Caco-2 (cell line): ENCODE measurements at places on chromosomes 1 and 21. TPM values are rescaled to one million over a fixed set of nuclear protein-coding genes. Genes with fewer than 3 reads are reported as not detected.

The CFAP74 gene
- not detected in 2 replicates for total RNA-seq

The TRAF3IP3 gene
- not detected in 2 replicates for total RNA-seq

The KCNJ10 gene
- 0.58 and 0.68 TPM in 2 replicates for total RNA-seq

The RBP7 gene
- 10.3 and 11.7 TPM in 2 replicates for total RNA-seq

The CA6 gene
- not detected in 2 replicates for total RNA-seq

The GBP1 gene
- 0.36 and 0.51 TPM in 2 replicates for total RNA-seq

The FCER1A gene
- total RNA-seq, result not detected in 2 replicates

The A3GALT2 gene
- total RNA-seq, result not detected in 2 replicates

The STUM gene
- 1.7 and 1.9 TPM in 2 replicates for total RNA-seq

The LCE1E gene
- not detected in 2 replicates for total RNA-seq

The CNKSR1 gene
- 15.6 and 16.1 TPM in 2 replicates for total RNA-seq

The UBL4B gene
- total RNA-seq, result not detected in 2 replicates

The MFSD2A gene
- 2.2 TPM in 2 replicates for total RNA-seq
